ENCODE measurements at places on chromosomes 1 and 21.

DNA sequence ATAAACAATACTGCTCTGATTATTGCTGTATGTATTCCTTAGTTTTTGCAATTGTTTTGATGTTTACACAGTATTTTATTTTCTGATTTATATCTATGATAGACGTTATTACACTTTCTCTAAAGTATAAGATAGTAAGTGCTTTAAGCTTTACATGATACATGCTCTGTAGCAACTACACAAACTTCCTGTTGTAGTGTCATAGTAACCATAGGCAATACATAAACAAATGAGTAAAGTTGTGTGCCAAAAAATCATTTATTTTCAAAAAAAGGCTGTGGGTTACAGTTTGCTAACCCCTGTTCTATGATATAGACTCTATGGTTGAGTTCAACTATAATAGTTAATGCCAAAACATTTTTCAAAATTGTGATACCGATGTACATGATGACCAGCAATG is 1156.4 kb downstream of the AMY1C start:
- no peak for DNase-seq

GRCh38 chr1:48469616-48470480 is 2.2 kb downstream of the SPATA6 start:
- DNase-seq, result no peak

GRCh38 chr21:36859744-36860501 is 106.5 kb downstream of the HLCS start:
- DNase-seq, result no peak

DNA sequence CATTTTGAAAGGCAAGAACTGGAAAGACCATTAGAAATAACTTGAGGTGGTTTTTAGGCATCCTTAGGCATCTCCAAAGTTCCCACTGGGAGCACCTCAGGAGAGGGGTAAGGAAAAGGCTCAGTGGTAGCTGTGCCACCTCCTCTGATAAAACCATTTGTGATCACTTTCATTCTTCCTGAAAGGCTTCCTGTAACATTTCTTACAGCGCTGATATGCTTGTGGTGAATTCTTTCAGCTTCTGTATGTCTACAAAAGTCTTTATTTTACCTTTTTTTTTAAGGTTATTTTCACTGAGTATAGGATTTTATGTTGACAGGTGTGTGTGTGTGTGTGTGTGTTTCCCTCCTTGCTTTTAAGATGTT is 54.8 kb downstream of the VANGL2 start:
- DNase-seq, result no peak

DNA sequence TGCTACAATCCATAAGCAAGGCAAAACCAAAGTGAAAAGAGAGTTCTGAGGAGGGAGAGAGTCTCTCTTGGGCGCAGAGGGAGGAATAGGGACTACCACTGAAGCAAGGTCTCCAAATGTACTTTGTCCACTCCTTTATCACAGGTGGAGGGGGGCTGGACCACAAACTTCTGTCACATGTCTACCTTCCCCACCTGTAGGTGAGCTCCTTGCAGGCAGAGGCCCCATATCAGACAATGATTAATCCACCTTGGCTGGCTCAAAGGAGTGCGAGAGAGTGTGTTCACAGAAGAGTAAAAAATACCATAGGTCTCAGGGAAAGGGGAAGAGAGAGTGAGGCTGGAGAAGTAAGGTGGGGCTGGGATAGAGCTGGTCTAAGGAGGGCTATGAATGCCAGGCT is 4.5 kb downstream of the BEND5 start:
- no peak for DNase-seq

- DNase-seq, result no peak
These were observed 546 bp downstream of the KIF21B start for GRCh38 chr1:201022820-201023516.

DNA sequence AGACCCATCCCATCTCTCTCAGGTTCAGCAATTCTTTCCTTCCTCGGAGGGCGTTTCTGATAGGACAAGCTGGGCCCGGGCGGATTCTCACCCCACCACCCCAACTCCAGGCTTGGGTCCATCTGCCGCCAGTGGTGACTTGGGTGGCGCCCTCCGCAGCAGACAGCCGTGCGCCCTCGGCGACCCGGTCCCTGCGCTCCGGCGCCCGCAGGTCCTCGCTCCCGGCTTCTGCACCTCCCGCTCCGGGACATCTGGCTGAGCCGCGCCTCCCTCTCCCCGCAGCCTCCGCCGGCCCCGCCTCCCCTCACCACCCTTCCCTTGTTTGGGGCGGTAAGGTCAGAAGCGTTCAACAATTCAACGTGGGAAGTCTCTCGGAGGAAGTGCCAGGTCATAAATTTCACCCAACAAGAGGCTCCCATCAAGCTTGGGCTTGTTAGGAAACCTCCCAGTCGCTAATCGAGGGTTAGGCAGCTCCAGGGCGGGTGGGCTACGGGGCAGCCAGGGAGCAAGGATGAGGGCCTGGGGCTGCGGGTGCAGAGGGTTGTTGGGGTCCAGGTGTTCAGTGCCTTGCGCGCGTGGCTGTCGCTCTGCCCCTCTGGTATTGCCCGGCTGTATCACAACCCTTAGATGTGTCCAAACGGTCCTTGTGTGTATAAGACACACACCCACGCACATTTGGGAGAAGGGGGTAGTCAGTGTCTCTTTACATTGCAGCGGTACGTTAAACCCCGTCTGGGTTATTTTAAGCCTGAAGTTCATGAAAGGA is 39.8 kb downstream of the OLIG1 start:
- DNase-seq, result no peak

- DNase-seq, result no peak
These were observed 35.5 kb upstream of the PARP1 start for GRCh38 chr1:226443439-226443838.

DNA sequence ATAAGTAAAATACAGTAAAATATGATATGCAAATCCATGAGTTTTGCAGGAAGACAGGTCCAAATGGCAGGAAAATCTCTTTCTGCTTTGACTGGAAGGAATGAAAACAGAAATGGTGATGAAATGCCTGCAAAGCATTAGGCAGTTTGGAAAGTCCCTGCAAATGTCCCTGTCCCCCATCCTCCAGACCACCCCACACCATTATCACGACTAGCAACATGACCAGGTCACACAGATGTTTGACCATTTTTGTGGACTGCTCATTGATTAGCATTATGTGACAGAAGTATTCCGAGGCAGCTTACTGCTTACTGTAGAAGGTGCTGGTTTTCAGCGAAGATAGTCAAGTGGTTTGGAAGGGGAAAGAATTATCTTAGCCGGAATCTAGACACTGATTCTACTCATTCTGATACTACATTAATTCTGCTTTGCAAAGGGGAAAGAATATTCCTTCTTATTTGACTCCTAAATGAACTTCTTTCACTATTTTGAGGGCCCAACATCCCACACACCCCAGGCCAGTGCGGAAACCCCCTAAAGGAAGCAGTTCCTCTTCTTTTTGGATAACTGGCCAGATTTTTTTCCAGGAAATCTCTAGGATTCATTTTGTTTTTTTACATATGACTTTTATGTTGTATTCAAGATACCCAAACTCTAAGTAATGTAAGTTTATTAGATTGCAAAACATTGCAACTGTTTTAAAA is 9.5 kb upstream of the CR2 start:
- DNase-seq, result no peak

DNA sequence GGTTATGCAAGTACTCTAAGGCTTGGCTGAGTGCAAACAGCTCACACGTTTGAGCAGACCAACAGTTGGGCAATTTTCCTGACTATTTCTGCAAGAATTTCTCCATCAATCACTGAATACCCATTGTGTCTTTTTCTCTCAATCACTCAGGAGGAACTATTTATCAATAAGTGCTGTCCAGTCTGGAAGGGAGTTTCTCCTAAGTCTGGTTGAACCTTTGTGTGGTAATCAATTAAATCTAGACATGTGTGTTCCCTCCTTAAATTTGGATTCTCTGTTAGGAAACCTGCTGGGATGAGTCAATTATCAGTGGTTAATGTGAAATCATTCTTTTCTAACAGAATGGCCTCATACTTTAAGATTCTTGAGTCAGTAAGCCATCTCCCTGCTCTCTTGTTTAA is 6.8 kb upstream of the AADACL3 start:
- no peak for DNase-seq

DNA sequence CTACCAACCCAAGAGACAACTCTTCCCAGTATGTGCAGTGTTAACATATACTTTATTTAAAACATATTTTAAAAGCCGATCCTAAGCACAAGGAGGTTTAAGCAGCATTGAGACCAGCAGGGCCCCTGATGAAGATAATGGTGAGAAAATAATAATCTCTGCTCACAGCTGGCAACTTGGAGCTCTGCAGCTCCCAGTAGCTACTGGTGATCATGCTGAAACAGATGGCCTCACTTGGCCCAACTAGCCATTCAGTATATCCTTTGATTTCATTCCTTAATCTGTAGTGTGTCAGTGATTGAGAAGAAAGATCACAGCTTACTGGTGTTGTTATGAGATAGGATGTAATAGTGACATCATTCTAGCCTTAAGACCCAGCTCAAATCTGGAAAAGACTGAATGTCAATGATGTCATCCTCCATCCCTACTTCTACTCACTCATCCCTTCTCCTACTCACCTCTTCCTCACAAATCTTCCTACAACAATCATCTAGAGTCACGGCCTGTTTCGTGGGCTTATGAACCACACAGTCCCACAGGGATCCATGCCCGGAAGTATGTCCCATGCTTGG is 817.9 kb downstream of the PLA2G4A start:
- no peak for DNase-seq

- DNase-seq, result no peak
These were observed 161.2 kb upstream of the NFIA start for GRCh38 chr1:60921175-60921574.

DNA sequence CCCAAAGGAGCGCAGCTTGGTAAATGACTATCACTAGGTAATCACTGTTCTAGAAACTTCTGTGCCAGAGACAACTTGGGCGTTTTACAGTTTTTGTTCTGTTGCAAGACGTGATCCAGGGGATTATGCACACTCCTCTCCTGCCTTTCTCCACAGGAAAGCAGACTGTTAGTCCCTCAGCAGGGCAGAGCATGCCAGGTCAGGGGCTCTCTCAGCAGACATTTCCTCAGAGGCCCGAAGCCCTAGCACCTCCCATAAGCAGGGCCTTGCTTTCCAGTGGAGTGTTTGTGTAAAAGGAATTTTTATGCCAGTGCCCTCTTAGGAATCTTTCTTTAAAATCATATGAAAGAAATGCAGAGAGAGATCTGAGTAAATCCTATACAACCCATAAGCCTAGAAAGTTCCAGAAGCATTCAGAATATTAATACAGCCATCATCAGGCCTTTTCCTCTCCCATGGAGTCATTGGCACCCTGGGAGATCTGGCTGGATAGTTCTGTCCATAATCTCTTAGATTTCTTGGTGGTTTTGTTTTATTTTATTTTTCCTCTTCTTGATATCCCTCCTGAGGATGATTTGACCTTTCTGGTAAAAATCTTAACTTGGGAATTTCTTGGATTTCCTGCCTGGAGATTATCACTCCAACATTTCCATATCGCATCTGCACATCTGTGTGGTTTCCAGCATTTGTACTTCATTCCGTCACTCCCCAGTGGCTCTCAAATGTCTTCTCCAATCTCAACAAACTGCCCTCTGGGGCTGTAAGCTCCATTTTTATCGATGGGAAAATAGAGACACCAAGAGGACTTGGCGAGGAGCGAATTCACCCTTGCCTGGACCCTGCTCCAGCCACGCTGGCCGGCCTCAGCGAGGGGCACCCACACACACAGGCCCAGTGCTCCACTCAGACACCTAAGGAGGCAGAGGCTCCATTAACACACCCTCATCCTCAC is 116.1 kb downstream of the PSMG1 start:
- DNase-seq, result no peak

DNA sequence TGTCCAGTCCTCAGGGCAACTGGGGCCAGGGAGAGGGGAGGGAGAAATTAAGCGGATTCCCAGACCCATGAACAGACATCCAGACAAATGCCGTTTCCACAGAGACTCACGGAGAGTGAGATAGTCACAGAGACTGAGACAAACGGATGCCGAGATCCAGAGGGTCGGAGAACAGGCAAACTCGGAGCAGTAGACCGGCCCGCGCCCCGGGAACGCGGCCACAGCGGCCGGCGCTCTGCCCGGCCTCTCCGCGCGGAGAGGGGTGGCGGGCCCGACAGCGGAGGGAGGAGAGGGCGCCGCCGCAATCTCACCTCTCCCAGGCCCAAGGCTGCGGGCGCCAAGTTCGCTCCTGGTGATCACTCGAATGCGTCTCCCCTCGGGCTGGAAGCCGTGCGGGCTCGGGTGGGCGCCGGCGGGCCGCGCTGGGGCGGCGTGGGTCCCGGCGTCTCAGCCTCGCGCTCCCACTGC is 831 bp upstream of the FOXD2 start:
- no peak for DNase-seq

GRCh38 chr1:170927955-170928840 is 7.1 kb upstream of the MROH9 start:
- no peak for DNase-seq

DNA sequence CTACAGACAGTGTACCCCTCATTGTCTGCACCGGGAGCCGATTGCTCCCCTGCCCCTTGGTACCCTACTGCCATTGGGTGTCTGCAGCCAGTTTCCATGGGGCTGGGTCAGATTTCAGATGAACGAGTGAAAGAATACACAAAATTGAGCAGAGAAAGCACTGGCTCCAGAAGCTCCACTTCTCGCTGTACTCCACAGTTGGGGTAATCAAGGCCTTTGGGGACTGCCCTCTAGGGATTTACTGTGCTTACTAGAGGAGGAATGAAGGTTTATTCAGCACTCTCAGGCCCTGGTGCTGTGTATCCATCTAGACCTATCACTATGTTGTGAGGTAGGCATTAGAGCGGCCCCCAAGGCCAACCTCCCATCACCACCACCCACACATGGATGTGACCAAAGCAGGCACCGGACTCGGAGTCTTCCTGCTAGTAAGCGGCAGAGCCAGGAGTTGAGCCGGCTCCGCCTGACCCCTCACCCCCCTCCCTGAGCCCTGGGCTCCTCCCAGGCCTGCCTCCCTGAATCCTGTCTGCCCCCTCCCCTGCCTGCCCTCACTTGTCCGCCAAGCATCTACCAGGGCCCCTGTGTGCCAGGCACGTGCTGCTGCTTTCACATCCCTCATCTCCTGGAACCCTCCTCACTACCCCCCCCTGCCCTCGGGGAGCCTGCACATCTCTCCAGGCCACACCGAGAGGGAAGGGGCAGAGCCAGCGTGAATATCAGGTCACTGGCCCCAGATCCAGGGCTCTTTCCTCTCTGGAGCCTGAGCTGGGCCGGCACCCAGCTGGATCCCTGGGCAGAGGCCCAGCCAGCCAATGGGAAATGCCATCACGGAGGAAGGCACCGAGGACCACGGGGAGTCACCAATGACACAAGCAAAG is 23.3 kb downstream of the KCNN3 start:
- no peak for DNase-seq

All from DMS79 (cell line).